ENCODE measurements at places on chromosomes 2 and 18.

DNA sequence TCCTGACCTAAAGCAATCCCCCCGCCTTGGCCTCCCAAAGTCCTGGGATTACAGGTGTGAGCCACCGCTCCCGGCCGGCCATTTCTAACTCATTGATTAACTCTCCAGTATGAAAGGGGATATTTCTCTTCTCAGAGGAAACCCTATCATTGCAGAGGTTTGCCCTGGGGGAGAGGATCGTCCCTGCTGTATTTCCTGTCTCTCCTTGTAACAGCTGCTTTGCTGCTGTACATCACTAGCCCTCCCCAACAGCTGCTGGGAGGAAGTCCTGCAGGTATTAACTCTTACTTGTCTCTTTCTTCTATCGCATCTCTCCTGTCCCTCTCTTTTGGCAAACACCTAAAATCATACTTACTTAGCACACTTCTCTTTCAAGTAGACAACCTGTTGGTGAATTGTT lies 219.0 kb upstream of the DSEL start:
- DNase-seq, result no peak

- DNase-seq, result no peak
Measured at GRCh38 chr2:185239491-185239890, 499.1 kb upstream of the FSIP2 start.

- no peak for DNase-seq
Measured at GRCh38 chr2:127083819-127084503, 23.0 kb downstream of the BIN1 start.

GRCh38 chr18:46733872-46734271 lies 23.0 kb downstream of the ST8SIA5 start:
- DNase-seq, result no peak

DNA sequence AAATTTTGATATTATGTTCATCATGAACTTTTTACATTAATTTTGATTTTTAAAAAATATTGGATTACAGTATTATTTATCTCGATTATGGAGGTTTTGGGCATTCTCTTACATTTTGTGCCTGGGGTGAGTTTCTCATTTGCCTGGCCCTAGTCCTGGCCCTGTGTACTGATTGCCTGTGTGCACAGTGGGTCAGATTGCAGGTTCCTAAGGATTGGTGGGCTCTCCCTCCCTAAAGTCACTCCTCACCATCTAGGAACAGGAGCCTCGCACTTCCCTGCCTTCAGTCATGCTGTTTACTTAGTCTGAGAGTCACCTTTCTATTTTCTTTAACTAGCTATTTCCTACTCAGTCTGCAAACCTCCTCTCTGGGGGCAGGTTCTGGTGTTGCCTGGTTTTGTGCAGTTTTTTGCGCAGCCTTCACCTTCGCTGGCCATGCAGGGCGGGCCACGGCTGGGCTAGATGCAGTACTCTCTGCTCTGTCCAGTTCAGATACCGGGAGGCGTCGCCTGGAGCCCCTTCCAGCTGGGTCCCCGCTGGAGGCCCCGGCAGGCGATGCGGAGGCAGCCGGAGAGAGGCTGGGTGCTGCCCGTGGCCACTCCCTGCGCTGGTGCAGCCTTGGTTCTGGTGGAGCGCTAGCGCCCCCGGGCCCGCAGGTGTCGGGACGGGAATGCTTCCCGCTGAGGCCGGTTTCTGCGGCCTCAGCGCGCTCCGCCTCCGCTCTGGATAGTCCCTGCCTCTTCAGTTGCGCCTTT lies 23.3 kb upstream of the MC5R start:
- peak; percentile 71 for DNase-seq

Data from GM13976 (cell line).